Stimulated activated CD8-positive, alpha-beta memory T cell treated with anti-CD3 and anti-CD28 coated beads, Interleukin-15, amount 100 ng/mL, for 4 hours (primary cell): ENCODE measurements at places on chromosomes 16 and 17.
A peak's percentile ranks its signal among the peaks of the same experiment; 100 is the strongest.

- DNase-seq, result no peak
These were observed 747 bp downstream of the ATXN7L3 start for GRCh38 chr17:44198721-44199552.

DNA sequence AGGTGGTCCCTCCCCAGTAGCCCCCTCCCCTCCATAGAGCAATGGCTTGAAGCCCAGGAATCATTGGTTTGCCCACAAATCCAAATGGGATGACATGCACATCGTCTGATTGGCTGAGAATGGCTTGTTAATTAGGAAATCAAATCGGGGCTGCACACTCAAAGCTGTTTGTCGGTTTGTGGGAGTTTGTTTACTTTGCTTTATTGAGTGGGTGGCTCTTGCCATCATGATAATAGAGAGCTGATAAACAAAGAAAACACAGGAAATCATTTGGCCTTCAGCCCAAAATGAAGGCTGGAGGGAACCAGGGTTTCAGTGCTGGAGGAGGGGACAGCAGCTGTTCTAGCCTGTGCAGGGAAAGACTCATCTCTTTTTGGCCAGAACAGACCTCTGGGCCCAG, 316.3 kb downstream of the CBLN1 start:
- DNase-seq, result no peak

DNA sequence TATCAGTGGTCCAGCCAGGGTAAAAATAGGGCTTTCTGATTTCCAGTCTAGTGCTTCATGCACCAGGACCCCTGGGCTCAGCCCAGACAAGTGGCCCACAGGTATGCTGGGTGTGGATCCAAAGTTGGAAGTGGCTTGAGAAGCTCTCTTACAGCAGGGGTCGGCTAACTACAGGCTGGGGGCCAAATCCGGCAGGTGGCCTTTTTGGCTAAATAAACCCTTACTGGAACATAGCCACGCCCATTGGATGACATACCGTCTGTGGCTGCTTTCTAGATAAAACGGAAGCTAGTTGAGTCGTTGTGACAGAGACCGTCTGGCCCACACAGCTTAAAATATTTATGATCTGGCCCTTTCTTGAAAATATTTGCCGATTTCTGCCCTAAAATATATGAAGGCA, 119.0 kb upstream of the CDC42EP4 start:
- DNase-seq, result no peak

- peak; percentile 60 for DNase-seq
These were observed 723 bp downstream of the TRIM37 start for GRCh38 chr17:59105852-59106462.

DNA sequence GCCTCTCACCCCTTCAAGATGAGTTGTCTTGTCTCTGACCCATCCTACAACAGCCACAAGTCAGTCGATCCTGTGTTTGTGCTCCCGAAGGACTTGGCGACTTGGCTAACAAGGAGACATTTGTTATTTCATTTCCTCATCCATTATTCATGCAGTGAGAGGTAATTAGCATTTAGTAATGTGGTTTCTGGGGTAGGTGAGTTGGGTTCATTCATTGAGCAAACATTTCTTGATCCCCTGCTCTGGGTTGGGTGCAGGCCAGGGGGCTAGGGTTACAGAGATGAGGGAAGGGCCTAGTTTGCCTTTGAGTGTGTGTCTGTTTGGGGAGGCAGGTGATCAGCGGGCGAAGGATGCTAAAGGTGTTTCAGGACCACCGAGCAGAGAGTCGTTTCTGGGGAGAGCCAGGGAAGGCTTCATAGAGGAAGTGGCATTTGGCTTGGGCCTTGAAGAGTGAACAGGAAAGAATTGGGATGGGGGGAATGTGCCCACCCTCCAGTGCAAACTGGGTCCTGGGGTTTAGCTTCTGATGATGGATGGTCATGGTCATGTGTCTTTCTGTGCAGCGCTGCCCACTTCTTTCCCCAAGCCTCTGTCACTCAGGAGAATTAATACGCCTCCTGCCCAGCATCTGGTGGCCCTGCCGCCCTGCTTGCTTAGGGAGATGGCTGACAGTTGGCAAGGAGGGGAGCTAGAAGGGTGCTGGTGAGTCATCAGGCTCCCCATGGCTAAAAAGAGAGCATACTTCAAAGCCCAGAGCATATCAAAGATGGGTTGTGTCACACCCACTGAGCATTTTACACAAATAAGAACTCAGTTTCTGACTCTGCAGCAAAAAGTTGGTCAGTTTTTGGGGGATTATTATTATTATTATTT, 38.5 kb downstream of the MSI2 start:
- DNase-seq, result peak; percentile 7

DNA sequence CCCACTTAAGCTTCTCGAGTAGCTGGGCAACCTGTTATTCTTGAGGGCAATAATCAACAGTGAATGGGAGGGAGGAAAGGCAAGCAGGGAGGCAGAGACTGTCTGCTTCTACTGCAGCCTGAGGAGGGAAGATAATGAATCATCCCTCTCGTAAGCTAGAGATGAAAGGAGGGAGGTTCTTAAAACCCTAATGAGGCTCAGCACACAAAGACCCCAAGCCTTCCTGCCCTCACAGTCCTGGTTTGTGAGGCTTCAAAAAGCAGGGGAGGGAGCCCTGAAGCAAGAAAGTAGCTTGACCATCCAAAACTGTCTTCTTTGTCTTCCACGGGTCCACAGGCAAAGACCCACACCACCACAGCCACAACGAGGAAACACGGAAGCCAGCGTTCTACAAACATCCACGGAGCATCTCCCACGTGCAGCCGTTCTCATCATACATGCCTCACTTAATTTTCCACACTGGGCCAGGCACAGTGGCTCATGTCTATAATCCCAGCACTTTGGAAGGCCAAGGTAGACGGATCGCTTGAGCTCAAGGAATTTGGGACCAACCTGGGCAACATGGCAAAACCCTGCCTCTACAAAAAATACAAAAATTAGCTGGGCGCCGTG, 1.8 kb downstream of the PIK3R5 start:
- no peak for DNase-seq

- no peak for DNase-seq
These were observed 19.6 kb upstream of the ATP2A3 start for GRCh38 chr17:3983606-3984484.

DNA sequence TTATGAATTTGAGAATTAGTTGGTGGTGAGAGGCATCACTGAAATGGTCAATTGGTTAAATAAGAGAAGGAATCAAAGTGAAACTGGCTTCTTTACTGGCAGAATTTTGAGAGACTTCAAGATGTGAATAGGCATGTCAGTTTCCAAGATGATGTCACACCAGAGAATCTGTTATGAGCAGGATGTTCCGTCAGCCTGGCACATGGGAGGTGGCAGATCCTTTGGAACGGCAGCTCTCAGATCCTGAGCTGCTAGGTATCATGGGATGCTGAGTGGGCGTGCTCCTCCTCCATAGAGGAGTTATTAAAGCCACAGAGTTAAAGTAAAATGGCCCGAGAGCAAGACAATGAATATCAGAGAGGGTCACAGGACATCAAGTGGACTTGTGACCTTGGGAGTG, 444.3 kb upstream of the HSBP1 start:
- DNase-seq, result no peak

DNA sequence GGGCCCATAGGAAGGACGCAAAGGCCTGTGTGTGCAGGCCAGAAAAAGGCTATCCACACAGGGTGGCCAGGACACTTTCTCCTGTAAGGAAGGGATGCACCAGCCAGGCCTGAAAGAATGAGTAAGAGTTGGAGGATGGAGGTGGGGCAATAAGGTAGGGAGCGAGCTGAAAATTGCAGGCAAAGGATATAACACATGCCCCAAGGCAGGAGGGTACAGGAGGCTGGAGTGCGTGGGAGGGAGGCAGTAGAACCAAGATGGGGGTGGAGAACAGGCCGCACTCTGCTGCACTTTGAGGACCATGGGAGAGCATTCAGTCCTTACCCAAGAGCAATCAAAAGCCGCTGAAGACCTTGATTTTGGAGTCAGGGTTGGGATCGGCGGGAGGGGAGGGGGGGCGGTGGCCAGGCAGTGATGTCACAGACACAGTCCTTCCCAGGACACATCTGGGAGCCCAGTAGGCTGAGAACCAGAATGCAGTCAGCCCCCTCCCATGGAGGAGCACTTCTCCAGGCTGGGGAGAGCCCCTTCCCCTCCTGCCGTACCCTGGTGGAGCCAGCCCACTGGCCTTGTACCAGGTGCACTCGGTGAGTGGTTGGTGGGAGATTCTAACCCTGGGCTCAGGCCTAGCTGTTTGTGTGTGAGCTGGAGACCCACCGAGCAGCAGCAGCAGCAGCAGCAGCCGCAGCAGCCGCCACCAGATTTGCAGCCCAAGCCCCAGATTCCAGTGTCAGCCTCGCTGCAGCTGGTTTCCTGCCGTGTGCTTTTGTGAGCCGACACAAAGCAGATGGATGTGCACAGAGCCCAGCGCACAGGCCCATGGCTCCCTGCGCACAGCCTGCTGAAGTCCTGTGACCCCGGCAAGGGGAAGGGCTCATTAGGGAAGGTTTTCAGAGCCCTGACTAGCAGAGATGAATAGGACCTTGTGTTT, 17.5 kb downstream of the ANKRD40 start:
- no peak for DNase-seq

- no peak for DNase-seq
These were observed 6.9 kb downstream of the SLC12A4 start for GRCh38 chr16:67961551-67961957.
